Panc1 (cell line): ENCODE measurements at places on chromosomes 12 and 14.

- no peak for DNase-seq
Measured at GRCh38 chr12:88529531-88530488, 50.5 kb downstream of the KITLG start.

GRCh38 chr12:57216014-57216911 lies at the start of gene NXPH4:
TSS of gene NXPH4 (plus strand) at chr12:57216794. CDS start at chr12:57216970, 176 bp downstream.
- no peak for DNase-seq

DNA sequence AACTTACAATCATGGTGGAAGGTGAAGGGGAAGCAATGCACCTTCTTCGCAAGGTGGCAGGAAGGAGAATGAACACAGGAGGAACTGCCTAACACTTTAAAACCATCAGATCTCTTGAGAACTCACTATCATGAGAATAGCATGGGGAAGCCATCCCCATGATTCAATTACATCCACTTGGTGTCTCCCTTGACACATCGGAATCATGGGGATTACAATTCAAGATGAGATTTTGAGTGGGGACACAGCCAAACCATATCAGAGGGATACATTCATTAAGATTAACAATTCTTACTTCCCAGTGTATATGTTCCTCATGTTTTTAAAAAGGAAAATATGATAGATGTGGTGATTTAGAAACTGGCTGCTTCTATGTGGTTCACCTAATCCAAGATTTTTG lies 117.9 kb downstream of the PDE3A start:
- no peak for DNase-seq

- DNase-seq = no peak
Measured at GRCh38 chr12:41653386-41654326, 465.5 kb downstream of the PDZRN4 start.

GRCh38 chr12:107108995-107109508 lies 15.7 kb upstream of the CRY1 start:
- no peak for DNase-seq

GRCh38 chr12:78835493-78835892 lies 29.1 kb upstream of the SYT1 start:
- DNase-seq = no peak

- DNase-seq = no peak
Measured at GRCh38 chr12:65566751-65567150, 257.5 kb upstream of the HMGA2 start.

DNA sequence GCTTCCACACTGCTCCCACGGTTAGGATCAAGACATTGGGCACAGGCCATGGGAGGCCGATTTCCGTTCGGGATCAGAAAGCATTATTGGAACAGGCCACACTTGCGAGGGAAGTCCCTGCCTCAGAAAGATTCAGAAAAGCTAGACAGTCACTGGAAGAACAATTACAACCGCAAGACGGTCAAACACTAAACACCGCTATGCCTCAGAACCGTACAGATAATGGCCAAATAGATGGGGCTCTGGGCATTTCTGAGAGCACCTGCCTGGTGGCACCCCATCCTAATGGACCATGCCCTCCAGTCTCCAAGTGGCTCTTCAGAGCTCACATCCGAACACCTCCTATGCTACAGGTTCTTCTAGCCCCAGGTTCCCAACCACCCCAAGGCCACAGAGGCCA lies 42.0 kb downstream of the SSH1 start:
- DNase-seq = no peak

DNA sequence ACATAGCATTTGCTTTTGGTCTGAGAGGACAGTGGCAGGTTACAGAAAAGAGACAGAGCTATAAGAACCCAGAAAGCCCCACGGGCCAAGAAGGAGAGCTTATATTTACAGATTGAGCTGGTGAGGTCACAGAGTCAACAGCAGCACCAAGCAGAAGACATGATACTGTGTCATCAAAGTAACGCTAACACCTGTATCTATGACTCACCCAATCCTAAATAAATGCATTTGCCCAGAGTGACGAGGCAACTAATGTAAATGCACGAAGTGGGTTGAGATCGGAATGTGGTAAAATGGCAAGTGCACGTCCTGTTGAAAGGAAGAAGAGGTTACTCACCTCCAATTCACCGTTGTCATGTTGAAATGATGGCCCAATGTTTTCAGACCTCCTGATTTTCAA lies 6.7 kb upstream of the CD163L1 start:
- DNase-seq = no peak

- no peak for DNase-seq
Measured at GRCh38 chr12:42338280-42338679, 12.3 kb downstream of the PPHLN1 start.

GRCh38 chr14:35687335-35687939 lies 121.7 kb downstream of the RALGAPA1 start:
- DNase-seq = peak; percentile 17

- no peak for DNase-seq
Measured at GRCh38 chr14:90296641-90297040, 35.1 kb downstream of the NRDE2 start.
